Fibroblast of pulmonary artery (primary cell): ENCODE measurements at places on chromosomes 5 and 9.

GRCh38 chr5:170632985-170633234, 129.1 kb downstream of the KCNIP1 start:
- no peak for DNase-seq

DNA sequence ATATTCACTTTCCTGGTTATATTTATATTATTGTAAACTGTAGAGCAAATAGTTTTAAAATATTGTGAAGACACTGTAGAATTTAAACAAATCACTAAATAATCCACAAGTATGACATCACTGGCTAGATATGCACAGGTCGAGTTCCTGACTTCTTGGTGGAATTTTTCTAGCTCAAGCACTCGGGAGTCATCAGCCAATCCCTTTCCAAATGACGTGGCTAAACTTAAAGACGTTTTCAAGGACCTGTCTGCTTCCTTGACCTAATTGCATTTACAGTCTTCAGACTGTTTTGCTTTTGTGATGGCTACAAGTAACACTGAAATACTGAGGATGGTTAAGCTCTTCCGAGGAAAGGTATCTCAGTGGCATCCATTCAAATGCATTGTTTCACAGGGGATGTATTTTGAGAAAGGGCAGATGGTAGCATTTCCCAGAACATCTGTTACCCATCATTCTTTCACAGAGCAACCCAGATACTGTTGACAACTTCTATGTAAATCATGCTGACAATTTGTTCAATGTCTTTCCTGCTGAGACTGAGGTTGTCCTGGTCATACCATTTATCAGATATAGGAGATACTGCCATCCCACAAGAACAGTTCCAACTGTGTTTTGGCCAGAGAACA, 262.8 kb downstream of the CDH10 start:
- no peak for DNase-seq

DNA sequence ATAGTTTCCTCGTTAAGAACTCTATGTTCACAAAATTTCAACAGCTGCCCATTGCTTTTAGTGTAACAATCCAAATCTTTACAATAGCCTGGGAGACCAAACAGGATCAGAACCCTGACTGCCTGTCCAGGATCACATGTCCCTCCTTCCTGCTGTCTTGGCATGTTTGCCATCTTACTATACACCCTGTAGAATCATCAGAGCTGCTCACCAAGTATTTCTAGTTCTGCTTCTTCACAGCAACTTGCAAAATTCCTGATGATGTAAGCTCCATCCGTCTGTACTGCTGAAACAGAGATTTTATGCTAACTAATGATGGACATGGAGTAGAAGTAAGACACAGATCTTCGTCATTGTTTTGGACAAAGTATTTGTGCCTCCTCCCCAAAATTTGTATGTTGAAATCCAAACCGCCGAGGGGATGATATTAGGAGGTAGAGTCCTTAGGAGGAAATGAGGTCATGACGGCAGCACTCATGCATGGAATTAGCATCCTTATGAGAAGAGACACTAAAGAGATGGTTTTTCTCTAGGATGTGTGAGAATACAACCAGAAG, 464.9 kb upstream of the BRINP1 start:
- DNase-seq, result no peak

- no peak for DNase-seq
Measured at GRCh38 chr9:228929-229695, 14.4 kb downstream of the DOCK8 start.

DNA sequence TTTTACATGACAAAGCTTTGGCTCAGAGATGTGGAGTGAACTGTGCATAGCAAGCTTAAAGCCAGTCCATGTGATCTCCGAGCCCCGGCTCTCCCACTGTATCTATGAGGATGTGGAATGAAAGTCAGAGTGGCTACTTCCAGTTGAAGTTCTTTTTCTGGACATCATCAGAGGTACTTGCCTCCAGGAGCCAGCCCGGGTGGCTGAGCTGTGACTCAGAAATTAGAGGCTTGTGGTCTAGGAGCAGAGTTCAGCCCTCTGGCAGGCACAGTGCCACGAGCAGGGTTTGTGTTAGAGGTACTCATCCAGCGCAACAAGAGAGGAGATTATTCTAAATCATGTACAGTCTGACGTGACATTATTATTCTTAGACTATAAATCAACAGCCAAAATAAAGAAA, 322.5 kb downstream of the CDK5RAP2 start:
- DNase-seq, result no peak

DNA sequence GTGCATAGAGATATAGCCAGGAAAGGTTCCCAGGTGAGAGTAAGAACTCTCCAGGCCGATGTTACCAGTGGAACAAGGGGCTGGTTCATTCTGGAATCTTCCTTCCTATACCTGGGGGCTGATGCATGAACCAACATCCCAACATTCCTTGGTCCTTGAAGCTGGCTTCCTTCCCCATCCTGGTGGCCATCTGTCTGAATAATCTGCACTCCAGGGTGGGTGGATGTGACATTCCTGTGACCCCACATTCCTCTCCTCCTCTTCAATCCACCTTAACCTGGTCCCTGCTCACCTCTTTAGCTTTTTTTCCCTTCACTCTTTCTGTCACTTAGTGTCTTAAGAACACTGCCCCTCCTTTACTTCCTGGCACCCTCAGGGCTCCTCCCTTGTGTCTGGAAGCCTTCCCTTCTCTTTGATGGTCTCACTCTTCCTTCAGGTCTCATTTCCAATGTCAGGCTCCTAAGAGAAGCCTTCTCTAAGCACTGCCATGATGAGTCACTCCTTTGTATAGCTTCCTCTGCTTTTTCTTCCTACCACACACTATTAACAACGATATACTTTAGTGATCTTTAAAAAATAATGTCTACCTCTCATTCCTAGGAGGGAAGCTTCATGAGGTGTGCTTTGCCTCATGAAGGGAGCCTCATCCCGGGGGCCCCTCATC, 80.3 kb downstream of the BOD1 start:
- DNase-seq, result peak; percentile 24

GRCh38 chr9:116716438-116716837, 29.3 kb downstream of the TRIM32 start:
- DNase-seq, result no peak

DNA sequence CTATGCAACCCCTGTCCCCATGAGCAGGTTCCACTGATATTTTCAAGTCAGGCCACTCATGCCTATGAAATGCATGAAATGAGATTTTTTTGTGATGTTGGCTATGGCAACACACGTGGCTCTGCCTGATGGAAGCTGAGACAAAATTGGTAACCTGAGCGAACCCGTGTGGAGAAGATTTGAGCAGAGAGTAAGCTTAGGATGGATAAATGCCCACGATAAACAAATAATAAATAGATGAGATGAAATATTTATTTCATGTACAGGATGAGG, 153.4 kb upstream of the IER5L start:
- DNase-seq, result no peak

- DNase-seq, result no peak
Measured at GRCh38 chr9:127974769-127975261, 6.0 kb downstream of the EEIG1 start.

GRCh38 chr5:138726848-138727247, 26.4 kb upstream of the CTNNA1 start:
- DNase-seq, result no peak

- DNase-seq, result no peak
Measured at GRCh38 chr5:169439362-169439761, 138.4 kb upstream of the SLIT3 start.
